Activated naive CD8-positive, alpha-beta T cell treated with anti-CD3 and anti-CD28 coated beads for 36 hours (primary cell): ENCODE measurements at places on chromosomes 6 and 20. TPM values are rescaled to one million over a fixed set of nuclear protein-coding genes. Genes with fewer than 3 reads are reported as not detected.
A peak's percentile ranks its signal among the peaks of the same experiment; 100 is the strongest.

GRCh38 chr20:47561180-47561579 lies 59.5 kb downstream of the NCOA3 start:
- H3K4me3 ChIP-seq: no peak overlapping the region
- peaks cover 64% of the 10 kb centered on the region for H3K4me1 ChIP-seq
- peaks cover 35% of the 10 kb centered on the region for H3K36me3 ChIP-seq
- DNase-seq: no peak

DNA sequence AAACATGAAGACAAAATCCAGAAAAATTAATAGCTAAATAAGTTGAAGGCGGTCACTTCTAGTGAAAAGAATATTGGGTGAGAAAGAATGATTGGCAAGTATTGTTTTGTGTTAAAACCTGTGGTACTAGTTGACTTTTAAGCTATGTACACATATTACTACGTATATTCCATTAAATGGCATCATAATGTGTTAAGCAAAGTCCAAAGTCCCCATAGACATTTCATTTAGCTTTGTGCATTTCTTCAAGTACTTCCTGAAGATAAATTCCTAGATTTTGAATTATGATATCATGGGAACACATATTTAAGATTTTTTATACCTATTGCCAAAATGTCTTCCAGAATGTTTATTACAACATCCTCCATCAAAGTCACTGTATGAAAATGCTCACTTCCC lies 272.7 kb upstream of the IRAK1BP1 start:
- H3K4me3 ChIP-seq: no peak overlapping the region
- H3K4me1 ChIP-seq: no peaks in the 10 kb centered on the region
- DNase-seq: no peak
- H3K27ac ChIP-seq: no peak overlapping the region

The DSP gene
- total RNA-seq: 0.16 TPM

DNA sequence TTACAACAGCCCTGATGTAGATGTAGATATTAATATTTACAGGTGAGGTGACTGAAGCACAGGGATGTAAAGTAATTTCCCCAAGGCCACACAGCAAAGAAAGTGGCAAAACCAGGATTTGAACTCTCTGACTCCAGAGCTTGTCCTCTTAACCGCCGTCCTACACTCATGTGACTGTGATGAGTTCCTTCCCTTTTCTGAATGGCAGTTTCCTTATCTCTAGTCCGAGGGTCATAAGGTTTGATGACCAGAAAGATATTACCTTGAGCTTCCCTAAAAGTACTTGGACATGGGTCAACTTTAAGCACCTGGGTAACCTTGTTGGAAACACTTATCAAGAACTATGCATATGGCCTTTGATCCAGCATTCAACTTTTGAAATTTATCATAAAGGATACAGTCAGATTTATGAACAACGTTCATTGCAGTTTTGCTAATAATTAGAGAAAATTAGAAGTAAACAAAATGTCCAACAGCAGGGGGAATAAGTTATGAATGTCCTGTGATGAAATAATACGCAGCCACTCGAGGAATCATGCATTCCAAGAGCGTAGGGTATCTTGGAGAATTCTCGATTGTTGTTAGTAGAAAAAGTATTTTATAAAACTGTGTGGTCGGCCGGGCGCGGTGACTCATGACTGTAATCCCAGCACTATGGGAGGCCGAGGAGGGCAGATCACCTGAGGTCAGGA lies 2.3 kb upstream of the TLDC2 start:
- no peaks in the 10 kb centered on the region for H3K4me1 ChIP-seq
- no peaks in the 10 kb centered on the region for H3K36me3 ChIP-seq
- no peak overlapping the region for H3K27ac ChIP-seq
- H3K4me3 ChIP-seq: no peak overlapping the region

- H3K27ac ChIP-seq: peak overlapping the region; percentile 90
- peaks cover 66% of the 10 kb centered on the region for H3K4me1 ChIP-seq
- H3K4me3 ChIP-seq: peak overlapping the region; percentile 50
- peaks cover 8% of the 10 kb centered on the region for H3K36me3 ChIP-seq
Observed at GRCh38 chr6:475314-475713, 83.8 kb downstream of the IRF4 start.

GRCh38 chr20:39268981-39269461 lies 306.9 kb downstream of the DHX35 start:
- no peaks in the 10 kb centered on the region for H3K36me3 ChIP-seq
- H3K4me1 ChIP-seq: peaks cover 2% of the 10 kb centered on the region
- no peak overlapping the region for H3K4me3 ChIP-seq
- no peaks in the 10 kb centered on the region for H3K27me3 ChIP-seq
- peak; percentile 41 for DNase-seq
- no peak overlapping the region for H3K27ac ChIP-seq
